ENCODE measurements at places on chromosomes 6 and 20. TPM values are rescaled to one million over a fixed set of nuclear protein-coding genes. Genes with fewer than 3 reads are reported as not detected.

GRCh38 chr6:13395272-13396237 lies 67.2 kb upstream of the TBC1D7 start:
- no peaks in the 10 kb centered on the region for H3K36me3 ChIP-seq
- no peak overlapping the region for H3K4me3 ChIP-seq
- peaks cover 5% of the 10 kb centered on the region for H3K4me1 ChIP-seq

DNA sequence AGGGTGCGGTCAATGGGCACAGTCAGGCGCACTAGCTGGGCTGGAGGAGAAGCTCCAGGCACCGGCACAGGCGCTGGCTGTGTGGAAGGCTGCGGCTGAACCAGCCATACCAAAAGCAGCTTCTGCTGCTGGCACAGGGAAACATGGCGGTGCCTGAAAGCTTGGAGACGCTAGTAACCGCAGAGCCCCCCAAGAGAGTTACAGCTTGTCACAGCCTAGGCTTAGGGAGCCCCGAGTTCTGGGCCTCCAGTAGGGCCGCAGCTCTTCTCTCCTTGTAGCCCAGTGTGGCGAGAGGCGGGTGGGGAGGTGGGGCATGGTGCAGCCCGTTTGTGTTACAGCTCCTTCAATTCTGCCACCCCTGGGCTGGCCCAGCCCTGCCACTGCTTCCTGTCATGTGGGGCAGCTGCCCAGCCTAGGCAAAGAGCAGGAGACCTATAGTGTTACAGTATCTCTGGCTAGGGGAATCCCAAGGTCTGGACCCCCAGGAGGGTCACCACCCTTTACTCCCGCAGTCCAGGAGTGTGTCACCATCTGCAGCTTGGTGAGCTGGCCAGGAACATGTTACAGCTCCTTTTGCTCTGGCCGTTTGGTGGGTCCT lies 58.6 kb upstream of the MANEA start:
- no peaks in the 10 kb centered on the region for H3K27me3 ChIP-seq
- H3K36me3 ChIP-seq: no peaks in the 10 kb centered on the region
- peak overlapping the region; percentile 38 for H3K27ac ChIP-seq
- no peaks in the 10 kb centered on the region for H3K4me1 ChIP-seq
- DNase-seq: no peak

DNA sequence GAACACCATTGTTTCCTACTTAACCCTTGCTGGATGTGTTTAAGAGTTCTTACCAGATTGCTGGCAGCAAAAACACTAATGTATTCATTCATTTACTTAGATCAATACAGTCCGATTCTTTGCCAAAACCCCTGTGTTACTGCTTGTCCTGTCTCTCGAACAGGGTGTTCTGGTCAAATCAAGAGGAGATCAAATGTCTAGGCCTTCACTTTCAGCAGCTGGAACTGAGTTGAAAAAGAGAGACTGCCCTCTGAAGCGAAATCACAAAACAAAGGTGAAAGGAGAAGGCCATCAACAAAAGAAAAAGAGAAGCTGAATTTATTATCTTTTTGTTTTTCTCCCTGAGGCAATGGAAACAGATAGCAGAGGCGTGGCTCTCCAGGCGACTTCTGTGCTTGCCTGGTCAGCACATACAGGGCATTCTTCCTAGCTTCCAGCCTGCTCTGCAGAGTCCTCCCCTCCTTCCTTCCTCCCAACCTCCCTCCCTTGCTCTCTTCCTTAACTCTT lies 44.1 kb upstream of the GCM1 start:
- H3K4me1 ChIP-seq: peaks cover 8% of the 10 kb centered on the region
- H3K36me3 ChIP-seq: no peaks in the 10 kb centered on the region
- no peaks in the 10 kb centered on the region for H3K27me3 ChIP-seq
- no peak overlapping the region for H3K27ac ChIP-seq
- DNase-seq: no peak

GRCh38 chr6:135008072-135008940 lies 46.3 kb downstream of the HBS1L start:
- H3K4me3 ChIP-seq: no peak overlapping the region
- H3K36me3 ChIP-seq: peaks cover 4% of the 10 kb centered on the region
- DNase-seq: no peak
- H3K4me1 ChIP-seq: peaks cover 18% of the 10 kb centered on the region
- H3K27ac ChIP-seq: no peak overlapping the region
- H3K27me3 ChIP-seq: no peaks in the 10 kb centered on the region

The CNPY3 gene
- total RNA-seq: 53.1 TPM

The PPIL6 gene
- total RNA-seq: 0.13 TPM

The LMBRD1 gene
- total RNA-seq: 16.2 TPM
